ENCODE measurements at places on chromosomes 13 and 19.

DNA sequence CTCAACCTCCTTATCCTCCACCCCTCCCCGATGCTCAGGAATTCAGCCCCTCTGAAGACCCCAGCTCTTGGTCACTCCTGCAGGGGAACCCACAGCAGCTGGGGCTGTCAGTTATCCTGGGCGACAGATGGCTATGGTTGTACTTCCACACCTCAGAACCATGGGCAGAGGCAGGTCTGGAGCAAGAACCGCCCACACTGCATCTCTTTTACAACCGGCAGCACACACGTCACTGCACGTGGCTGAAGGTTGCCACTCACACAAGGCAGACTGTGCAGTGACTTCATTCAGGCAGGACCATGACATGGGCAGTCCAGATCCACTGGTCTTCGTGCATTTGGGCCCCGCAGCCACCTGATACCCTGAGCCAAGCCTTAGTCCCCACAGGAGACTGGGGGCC is 21.5 kb upstream of the SDHAF1 start:
- no peak for DNase-seq

- no peak for DNase-seq
These were observed 581 bp downstream of the CALR start for GRCh38 chr19:12938779-12939601.

GRCh38 chr19:18480006-18480691 is 41.7 kb downstream of the ELL start:
- no peak for DNase-seq

GRCh38 chr19:2271234-2272103 is 10.5 kb downstream of the PEAK3 start:
- DNase-seq, result no peak

DNA sequence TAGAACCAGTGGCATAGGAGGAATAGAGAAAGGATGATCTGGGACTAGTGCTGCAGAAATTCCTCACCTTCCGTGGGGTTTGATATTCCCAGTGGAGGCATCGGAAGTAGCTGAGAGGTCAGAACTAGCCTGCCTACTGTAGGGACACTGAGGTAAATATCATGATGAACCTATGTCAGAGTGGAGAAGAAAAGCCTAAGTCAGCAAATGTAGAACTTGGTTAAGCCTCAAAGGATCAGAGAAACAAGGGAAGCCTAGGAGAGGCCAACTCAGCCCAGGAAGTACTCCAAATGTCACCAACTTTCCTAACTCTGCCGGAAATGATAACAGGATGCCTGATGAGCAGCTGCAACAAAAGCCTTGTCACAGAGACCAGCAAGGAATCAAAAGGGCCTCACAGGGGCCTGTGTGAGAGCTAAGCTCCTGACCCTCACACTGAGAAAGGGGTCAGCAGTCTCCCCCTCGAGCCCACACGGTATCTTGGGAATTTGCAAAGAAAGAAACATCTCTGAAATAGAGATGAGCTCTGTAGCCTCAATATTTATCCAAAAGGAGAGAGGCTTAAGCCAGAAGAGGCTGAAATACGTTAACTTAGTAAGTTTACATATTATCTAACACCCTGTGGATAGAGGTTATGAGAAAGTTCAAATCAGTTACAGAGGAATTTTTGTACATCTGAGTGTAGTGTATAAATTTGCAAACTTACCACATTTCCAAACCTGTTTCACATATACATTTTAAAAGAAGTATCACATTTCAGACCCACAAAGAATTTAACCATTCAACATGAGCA is 1064.3 kb downstream of the DIAPH3 start:
- no peak for DNase-seq

- no peak for DNase-seq
These were observed 29.2 kb upstream of the MPHOSPH8 start for GRCh38 chr13:19604306-19604705.

DNA sequence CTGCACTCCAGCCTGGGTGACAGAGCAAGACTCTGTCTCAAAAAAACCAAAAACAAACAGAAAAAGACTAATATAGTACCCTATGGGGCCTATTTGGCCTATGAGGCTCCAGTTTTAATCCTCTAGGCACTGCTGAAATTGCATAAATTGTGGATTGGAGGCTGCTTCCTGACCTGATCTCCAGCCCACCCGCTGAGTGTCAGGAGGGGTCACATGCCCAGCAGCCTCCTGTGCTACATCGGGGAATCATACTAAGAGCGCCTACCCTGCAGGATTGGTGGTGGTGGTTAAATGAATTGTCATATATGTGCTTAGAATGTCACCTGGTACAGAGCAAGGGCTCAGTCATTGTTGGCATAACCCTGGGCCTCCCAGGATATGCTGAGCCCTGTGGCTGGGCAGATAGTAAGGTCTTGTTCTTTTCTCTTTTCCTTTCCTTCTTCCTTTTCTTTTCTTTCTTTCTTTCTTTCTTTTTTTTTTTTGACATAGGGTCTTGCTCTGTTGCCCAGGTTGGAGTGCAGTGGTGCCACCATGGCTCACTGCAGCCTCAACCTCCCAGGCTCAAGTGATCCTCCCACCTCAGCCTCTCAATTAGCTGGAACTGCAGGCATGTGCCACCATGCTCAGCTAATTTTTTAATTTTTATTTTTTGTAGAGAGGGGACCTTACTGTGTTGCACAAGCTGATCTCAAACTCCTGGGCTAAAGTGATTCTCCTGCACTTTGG is 31.3 kb downstream of the LTBP4 start:
- DNase-seq, result no peak

- DNase-seq, result no peak
These were observed 102.1 kb upstream of the FNDC3A start for GRCh38 chr13:48873587-48873986.

- DNase-seq, result no peak
These were observed 328.1 kb downstream of the MYO16 start for GRCh38 chr13:108957369-108958012.

DNA sequence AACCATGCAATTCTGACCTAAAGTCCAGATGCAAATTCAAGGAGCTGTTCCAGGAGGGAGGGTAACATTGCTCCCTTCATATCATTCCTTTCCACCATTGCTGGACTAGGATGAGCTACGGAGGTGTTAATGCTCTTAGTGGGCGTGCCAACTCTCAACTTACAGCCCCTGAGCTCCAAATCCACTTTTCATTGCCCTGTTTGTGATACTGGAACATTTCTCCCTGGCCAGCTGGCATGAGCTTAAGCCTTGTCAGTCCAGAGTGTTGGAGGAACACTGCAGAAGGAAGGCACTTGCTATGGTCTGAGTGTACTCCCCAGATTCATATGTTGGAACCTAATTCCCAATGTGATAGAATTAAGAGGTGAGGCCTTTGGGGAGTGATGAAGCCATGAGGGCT is 70.4 kb upstream of the FARP1 start:
- DNase-seq, result no peak

GRCh38 chr19:8034178-8034525 is 18.4 kb upstream of the CCL25 start:
- DNase-seq, result no peak

- DNase-seq, result no peak
These were observed 681 bp upstream of the ZNF606 start for GRCh38 chr19:58003174-58003828.

- DNase-seq, result peak; percentile 31
These were observed at the start of gene DKKL1 for GRCh38 chr19:49363268-49364082. TSS of gene DKKL1 (plus strand) at chr19:49363877. CDS start at chr19:49363999, 122 bp downstream.

GRCh38 chr19:31254611-31255010 is 94.6 kb downstream of the TSHZ3 start:
- no peak for DNase-seq

DNA sequence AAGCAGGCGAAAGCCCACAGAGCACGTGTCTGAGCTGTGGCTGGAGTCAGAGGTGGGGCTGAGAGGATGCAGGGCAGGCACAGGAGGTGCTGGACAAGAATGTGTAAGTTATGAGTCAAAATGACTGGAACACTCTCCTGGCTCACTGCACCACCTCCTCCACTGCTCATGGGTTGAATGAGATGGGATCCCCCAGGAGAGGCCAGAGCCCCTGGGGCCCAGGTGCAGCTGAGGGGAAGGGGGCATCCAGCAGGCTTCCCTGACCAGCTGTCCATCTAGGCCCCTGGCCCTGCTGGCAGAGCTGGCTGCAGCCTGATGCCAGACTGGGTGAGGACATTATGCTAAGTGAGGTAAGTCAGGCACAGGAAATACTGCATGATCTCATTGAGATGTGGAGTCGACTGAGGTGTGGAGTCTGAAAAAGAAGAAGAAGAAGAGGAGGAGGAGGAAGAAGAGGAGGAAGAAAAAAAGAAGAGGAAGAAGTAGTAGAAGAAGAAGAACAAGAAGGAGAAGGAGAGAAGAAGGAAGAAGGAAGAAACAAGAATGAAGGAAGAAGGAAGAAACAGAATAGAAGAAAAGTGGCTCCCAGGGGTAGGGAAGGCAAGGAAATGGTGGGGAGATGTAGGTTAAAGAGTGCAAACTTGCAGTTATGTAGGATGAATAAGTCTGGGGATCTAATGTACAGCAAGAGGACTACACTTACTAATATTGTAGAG is 747.4 kb downstream of the UQCRFS1 start:
- no peak for DNase-seq

DNA sequence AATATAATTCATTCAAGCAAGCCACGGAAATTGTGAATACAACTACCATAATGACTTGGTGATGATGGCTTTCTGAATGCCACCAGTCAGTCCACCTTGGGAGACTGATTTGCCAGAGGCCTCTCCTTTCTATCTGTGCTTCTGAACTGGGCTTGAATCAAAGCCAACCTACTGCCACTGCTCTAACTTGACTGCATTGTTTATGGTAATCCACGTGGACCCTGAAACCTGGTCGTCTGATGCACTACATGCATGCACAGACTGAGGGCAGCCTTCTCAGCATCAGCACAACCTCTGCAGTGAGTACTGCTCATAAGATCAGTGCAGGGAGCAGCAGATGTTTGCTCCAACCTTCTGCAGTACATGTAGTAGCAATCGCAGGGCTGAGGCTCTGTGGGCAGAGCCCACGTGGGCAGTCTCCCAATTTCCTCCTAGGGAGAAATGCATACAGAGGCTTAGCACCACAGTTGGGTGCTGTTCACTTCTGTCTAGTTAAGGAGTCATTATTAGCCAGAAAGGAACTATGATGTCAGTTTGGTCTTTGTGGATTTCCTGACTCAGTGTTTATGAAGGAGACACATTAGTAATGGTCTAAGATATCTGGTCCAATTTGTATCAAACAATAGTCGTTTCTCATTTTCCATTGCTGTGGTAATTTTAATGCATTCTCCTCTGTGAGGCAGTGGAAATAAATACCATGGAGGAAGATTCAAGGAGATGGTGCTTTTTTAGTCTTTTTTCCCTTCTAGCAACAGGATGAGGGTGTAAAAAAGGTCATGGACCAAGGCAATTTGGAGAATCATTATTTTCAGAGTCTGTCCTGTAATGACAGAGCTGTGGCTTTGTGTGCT is 82.5 kb downstream of the AKAP11 start:
- DNase-seq, result no peak

DNA sequence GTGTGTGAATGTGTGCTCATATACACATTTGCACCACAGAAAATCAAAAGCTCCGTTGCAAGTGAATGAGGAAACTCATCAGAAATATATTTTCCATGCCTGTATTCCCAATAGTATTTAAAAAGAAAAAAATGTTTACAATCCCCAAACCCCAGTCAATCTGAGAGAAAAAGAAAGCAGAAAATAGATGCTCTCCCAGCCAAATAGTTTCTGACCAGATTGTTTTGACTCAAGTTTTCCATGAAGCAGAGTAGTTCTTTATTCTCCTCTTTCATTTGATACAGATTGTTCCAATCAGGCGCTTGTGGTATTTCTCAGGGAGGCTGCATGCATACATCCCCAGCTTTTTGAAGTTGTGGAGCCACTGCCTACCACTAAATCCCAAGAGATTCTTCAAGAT is 110.6 kb downstream of the STARD13 start:
- DNase-seq, result no peak

GRCh38 chr13:97492684-97493371 is 58.9 kb downstream of the RAP2A start:
- DNase-seq, result no peak

DNA sequence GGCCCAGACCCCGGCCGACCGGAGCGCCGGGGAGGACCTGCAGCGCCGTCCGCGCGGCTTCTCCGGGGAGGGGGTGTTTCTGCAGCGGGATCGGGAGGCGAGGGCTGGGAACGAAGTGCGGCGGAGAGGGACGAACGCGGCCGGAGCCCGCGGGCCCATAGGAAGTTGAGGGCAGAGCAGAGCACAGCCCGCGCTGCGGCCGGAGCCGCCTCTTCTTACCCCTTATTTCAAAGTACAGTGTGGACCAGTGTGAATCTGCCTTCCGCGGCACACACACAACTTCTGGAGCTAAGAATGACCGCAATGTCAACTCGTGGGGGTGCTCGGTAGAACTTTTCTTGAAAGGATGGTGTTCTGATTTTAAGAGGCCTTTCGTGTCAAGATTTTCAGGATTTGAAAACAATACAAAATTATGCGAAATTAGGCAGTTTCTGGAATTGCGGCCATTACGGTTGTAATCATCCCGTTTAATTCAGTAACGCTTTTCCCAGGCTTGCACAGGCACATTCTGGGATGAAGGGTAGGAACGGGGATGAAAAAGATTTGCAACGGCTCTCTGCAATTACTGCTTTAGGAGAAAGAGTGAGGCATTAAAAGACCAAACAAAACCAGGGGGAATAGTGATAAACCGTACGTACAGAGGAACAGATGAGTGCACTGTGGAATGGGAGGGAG is 821 bp downstream of the TDRD3 start:
- DNase-seq, result peak; percentile 14

GRCh38 chr13:27273658-27274425 is 3.2 kb downstream of the RASL11A start:
- no peak for DNase-seq

DNA sequence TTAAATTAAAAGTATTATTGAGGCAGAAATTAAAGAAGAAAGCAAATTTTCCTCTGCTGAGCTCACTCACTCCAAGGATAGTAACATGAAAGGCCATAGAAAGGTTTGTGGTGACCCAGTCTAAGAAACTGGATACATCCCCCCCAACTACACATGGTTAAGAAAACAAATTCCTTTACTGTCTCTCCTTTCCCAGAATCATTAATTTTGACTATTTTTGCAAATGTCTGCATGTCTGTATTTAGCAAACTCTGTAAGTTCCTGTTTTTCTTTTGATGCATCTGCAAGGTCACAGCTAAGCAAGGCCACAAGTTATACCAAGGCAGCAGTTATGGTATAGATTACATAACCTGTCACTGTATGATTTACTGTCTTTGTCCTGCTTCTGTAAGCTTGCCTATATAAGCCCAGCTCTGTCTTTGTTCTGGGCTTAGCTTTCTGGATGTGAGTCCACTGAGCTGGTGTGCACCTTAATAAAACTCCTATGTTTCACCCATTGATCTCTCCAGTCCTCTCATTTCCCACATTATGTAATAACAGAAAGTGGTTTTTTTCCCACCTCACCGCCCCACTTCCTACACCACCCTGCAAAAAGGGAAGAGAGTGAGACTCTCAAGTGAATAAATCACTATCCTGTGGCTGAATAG is 8.5 kb upstream of the ZNF83 start:
- DNase-seq, result no peak

Data from stimulated activated CD4-positive, alpha-beta T cell treated with anti-CD3 and anti-CD28 coated beads, Interleukin-15, amount 100 ng/mL, for 1 hour (primary cell).